Central memory CD8-positive, alpha-beta T cell (primary cell): ENCODE measurements at places on chromosomes 5 and 9.

DNA sequence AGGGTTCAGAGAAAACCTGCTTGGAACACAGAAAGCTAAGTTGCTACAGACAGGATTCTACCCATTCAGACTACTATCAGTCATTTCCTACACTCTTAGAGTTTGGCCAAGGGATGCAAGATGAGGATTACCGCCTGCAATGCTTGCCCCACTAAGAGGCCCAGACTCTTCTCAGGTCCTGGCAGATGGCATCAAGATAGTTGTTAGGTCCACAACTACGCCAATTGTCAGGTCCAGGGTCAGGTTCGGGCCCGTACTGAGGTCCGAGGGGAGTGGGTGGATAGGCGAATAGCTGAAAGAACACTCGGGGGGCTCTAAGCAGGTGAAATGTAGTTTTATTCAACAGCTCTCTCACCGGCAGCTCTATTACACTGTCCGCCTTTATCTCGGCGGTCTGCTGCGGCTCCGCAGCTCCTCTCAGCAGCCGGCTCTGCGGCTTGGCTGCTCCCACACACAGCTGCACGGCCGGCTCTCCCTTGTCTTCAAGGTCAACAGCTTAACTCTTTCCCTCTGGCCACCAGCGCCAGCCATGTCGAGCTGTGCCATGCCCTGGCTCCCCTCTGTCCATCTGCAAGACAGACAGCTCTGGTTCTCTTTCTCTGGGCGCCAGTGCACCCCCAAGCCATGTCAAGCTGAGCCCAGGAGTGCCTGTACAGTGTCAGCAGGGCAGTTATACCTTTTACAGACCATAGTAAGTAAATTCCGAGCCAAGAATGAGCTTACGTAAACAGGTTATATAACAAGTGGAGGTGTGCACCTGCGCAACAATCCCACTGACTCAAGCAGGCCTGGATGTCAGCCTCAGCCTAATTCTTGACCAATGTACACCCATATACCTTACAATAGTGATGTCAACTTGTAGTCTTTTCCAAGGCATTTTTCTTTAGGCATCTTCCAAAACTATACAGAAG lies 24.0 kb downstream of the ENC1 start:
- DNase-seq, result no peak

DNA sequence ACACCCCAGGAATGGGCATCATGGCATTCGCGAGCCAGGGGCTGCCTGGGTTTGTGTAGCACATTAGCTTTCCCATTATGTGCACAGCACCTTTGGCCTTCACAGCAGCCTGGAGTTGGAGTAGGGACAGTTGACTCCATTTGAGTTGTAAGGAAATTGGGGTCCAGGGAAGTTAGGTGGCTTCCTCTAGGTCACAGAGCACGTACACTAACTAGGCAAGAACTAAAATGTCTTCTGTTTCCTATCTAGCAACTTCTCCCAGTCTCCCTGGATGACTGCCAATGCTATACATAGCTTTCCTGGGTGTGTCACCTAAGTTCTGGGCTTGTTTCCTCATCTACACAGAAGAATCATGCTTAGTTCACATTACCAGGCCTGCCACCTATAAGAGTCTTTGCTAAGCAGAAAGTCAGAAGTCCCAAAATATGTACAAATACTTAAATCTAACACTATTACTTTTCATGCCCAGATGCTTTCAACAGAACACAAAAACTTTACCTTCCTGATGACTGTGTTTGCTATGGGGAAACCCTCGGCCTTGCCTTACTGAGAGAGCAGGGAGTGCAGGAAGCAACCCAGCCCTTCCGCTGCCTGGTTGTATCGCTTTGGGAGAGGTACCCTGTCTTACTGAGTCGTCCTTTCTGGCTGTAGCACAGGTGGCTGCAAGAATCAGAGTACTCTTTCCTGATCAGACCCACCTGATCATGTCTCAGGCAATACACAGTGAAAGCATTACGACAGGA lies 12.0 kb downstream of the MACROH2A1 start:
- no peak for DNase-seq

- DNase-seq, result no peak
These were observed 10.9 kb upstream of the SLC25A51 start for GRCh38 chr9:37914701-37915358.

DNA sequence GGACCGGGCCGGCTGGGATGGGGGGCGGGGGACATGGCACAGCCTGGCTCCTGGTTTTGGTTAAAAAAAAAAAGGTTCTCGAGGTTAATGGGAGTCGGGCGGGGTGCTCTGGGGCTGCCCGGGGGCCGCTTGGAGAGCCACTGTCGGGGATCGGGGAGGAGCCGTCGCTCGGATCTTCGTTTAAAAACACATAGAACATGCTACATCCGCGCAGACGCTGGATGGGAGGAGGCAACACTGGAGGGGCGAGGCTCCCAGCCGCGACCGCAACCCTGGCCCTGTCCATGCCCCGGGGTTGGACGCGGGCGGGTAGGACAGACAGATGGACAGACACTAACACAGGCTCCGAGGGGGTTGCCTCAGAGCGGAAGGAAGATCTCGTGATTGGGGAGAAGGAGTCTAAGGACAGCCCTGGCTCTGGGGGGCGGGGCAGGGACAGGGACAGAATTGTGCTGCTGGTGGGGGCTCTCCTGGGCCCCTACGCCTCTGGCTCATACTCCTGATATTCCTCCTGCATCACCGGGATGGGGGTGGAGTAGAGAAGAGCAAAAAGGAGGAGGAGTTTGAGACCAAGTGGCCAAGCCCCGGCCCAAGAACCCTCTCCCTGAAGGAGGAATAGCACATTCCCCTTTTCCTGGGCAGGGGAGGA lies 9.9 kb downstream of the SNCB start:
- DNase-seq, result no peak

DNA sequence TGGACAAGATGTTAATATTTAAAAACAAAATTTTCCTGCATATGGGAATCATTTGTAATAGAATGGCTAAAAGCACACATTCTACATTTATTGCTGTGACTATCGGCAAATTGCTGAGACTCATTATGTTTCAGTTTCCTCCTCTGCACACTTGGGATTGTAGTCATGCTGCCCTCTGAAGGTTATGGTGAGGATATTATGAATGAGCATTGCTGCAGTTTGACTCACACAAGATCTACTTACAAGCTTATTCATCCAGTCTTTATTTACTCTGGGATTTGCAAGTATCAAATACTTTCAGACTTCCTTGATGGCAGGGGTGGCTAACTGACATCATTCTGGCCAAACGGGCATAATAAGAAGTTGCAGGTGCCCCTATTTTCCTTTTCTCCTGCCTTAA lies 9.5 kb upstream of the NFIL3 start:
- no peak for DNase-seq

- DNase-seq, result no peak
These were observed 63.9 kb downstream of the CETN3 start for GRCh38 chr5:90345684-90346083.

DNA sequence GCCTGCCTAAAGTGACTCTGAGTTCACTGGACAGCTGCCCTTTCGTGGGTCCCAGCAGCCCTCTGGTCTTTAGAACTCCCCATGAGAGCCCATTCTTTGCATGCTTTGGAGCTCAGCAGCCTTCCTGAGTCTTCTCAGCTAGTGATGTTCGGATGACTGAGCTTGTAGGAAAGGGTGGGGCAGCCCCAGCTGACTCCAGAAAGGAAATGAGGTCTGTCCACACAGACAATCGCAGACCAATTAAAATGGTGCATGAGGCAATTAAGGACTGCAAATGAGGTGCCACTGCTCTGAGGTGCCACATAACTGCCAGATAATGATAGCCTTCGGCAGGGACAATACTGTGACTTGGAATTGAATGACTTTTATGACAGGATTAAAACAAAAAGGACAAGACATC lies 25.4 kb upstream of the TOMM5 start:
- DNase-seq, result no peak

- no peak for DNase-seq
These were observed 51.1 kb downstream of the STARD4 start for GRCh38 chr5:111461255-111461671.

- no peak for DNase-seq
These were observed 302.4 kb upstream of the PANK3 start for GRCh38 chr5:168881427-168882149.

- no peak for DNase-seq
These were observed 211.3 kb upstream of the PRR16 start for GRCh38 chr5:120252839-120253238.

- no peak for DNase-seq
These were observed 70.1 kb upstream of the MEF2C start for GRCh38 chr5:88952996-88953643.

GRCh38 chr9:107874591-107875369 lies 385.2 kb upstream of the KLF4 start:
- DNase-seq, result no peak

- no peak for DNase-seq
These were observed 127.1 kb upstream of the SLCO6A1 start for GRCh38 chr5:102625928-102626327.

DNA sequence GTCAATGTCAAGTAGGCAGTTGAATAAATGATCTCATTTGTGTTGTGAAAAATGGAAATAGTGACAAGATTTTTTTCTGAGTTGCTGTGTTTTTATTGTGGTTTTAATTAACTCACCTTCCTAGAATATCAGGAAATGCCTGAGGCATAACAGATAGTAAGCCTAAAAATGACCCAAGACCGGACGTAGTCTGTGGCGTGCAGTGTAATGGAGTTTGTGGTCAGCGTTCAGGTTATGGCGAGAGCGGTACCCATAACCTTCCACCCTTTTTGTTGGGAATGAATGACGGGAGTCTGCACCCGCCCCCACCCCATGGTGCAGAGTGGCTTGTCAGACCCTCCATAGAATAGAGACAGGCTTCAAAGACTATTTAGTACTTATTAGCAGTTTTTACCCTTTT lies 119.3 kb downstream of the GALNT10 start:
- no peak for DNase-seq

- DNase-seq, result no peak
These were observed 351.1 kb upstream of the DAB2 start for GRCh38 chr5:39775797-39776365.

- DNase-seq, result no peak
These were observed 144.7 kb downstream of the OSTF1 start for GRCh38 chr9:75233011-75233410.

DNA sequence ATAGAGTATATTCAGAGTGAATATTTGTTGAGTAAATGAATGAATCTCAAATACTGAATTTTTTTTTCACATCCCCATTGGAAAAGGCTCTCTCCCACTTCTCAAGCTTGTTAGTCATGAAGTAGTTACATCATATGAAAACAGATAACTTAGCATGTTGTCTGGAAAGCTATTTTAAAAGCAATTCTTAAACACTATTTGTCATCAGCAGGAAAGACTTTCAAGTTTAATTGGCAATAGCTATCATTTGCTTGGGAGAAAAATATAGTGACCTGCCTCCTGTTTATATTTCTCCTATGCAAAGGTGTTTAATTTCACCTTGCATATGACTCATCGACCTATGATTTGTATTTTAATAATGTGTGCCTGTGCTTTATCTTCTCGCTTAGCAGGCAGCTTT lies 499.8 kb upstream of the GRIA1 start:
- no peak for DNase-seq

GRCh38 chr9:757246-757881 lies 84.1 kb upstream of the DMRT1 start:
- DNase-seq, result no peak

- DNase-seq, result no peak
These were observed 798 bp downstream of the PITX1 start for GRCh38 chr5:135032999-135033861.

DNA sequence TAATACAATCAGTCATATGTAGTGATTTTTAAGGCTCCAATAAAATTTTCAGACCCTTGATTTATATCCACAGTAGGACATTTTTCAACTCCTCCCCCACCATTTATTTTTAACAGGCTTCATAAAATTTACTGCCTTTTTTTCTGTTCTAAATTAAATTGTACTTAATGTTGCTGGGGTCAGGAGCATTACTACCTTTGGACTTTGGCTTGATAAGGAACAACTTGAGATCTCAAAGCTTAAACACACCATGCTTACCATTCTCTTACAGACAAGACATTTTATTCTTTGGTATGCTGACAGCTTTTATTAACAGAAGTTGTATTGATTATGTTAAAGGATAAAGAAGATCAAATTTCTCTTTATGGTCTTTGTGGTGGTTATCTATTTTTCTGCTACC lies 30.5 kb downstream of the TRPM3 start:
- DNase-seq, result no peak

- DNase-seq, result no peak
These were observed 42.0 kb downstream of the SFXN1 start for GRCh38 chr5:175520321-175520720.

DNA sequence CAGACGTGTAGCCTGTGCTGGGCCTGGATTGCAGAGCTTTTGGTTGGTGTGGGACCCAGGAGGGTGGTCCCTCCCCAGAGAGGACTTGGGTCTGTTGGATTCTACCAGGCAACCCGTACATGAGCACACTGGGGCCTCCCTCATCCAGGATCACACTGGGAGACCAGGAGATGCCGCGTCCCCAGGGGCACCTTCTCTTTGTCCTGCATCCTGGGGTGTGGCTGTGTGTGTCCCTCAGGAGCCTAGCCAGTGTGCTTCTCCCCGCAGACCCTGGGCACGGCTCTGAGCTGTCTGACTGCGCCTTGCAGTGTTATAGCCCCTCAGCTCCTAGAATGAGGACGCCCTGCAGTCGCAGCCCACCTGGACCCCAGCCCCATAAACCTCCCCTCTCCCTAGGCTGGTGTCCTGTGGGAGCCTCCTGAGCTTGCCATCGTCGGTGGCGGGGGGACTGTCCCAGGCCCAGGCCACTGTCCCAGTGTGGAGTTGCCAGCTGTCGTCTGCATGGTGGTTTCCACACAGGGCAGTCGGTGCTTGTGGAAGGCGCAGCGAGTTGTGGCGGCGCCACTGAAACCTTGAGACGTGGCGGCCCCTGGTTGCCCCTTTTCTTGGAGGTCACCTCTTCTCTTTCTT lies 27.6 kb downstream of the CEP72 start:
- no peak for DNase-seq

- DNase-seq, result no peak
These were observed 25.7 kb downstream of the RAPGEF1 start for GRCh38 chr9:131714161-131714646.

GRCh38 chr5:152593388-152593787 lies 188.3 kb upstream of the NMUR2 start:
- no peak for DNase-seq

DNA sequence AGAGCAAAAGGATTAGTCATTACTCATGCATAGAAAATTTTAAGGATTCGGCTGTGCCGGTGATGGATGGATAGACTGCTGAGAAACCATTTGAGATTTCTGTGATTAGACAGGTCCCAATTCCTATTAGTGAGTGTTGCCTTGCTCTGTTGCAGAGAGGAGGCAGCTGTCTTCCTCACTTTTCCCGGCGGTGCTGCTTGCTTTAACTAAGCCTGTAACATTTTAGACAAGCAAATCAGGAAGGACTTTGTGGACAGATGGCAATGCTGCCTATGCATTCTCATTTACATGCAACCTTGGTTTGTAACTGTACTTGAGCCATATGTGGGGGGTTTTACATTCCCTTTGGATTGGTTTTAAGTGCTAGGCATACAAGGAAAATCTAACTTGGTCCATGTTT lies 1176.3 kb downstream of the CDH18 start:
- DNase-seq, result no peak

- no peak for DNase-seq
These were observed 9.7 kb downstream of the RAD1 start for GRCh38 chr5:34905564-34905963.

- no peak for DNase-seq
These were observed 82.4 kb downstream of the SNCAIP start for GRCh38 chr5:122394284-122394930.
